ENCODE measurements at places on chromosomes 5 and 9.

GRCh38 chr9:77779010-77779409 lies 130.9 kb upstream of the GNA14 start:
- DNase-seq: no peak

DNA sequence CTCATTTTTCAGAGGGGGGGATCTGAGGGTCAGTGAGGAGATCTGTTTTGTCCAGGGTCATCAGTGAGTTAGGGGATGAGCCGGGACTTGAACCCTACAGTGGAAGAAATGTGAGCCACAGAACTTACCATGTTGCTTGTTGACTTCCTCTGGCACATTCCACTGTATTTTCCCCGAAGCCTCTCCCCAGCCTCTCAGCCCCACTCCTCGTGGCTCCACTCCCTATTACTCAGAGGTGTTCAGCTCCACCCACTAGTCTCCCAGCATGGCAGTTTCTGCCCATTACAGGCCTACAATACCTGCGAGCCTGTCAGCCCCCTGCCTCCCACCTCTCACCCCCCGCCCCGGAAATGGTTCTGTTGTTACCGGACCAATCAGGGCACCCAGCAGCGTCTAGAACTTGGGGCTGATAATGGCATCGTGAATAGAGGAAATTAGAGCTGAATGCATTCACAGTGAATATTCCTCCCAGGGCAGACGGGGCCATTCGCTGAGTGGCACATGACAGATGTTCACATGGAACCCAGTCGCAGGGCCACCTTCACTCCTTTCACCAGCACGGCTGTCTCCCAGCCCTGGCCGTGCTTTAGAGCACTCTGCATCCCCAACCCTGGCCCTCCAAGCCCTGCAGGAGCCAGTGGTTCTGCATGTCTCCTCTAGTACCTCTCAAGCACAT lies 81.6 kb downstream of the KCNIP1 start:
- DNase-seq: no peak

DNA sequence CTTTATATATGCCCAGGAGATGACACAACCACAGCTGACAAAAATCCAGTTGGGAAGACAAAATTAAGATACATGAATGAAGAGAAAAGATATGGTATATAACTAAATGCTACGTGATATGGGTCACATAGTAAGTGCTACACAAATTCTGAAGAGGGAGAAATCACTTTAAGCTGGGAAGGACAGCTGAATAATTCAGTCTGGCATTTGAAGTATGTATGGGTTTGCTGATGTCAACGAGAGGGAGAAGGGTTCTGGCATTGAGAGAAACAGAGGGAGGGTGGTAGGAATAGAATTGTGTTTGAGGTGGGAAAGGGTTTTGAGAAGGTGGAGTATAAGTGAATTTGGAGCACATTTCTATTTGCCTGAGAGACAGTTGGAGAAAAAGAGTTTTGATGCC lies 6.7 kb upstream of the SLIT3 start:
- DNase-seq: no peak

- no peak for DNase-seq
Observed at GRCh38 chr9:91043811-91044175, 242.2 kb downstream of the SYK start.

DNA sequence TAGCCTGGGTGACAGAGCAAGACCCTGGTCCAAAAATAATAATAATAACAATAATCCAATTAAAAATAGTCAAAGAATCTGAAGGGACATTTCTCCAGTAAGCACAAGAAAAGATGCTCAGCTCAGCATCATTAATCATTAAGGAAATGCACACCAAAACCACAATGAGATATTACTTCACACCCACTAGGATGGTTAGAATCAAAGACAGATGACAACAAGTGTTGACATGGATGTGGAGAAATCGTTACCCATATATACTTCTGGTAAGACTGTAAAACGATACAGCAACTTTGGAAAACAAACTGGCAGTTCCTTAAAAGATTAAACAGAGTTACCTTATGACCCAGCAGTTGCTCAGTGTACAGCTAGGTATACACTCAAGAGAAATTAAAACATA lies 5.3 kb upstream of the FANCG start:
- no peak for DNase-seq

All from hippocampal formation (tissue), 2 donors.